ENCODE measurements at places on chromosomes 16 and 17. TPM values are rescaled to one million over a fixed set of nuclear protein-coding genes. Genes with fewer than 3 reads are reported as not detected.

Gene CD2BP2
- 67.4 TPM for total RNA-seq

Gene EXOC3L1
- not detected for total RNA-seq

DNA sequence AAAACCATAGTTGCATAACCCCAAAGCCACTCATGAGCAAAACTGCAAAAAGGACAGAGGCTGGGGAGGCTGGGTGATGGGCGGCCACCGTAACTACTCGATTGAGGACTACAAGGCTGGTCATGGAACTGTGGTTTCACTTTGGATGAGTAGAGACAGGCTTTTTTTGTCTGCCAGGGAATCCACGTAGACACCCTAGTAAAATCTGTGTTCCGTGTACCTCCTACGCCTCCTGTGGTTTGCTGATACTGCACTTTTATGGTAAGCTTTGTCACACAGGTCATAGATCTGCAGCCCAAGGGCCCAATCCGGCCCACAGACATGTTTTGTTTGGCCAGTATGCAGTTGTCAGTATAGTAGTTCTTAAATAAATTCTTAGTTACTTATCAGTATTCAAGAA, 2.2 kb upstream of the TLCD3B start:
- no peak overlapping the region for H3K27ac ChIP-seq
- no peaks in the 10 kb centered on the region for H3K36me3 ChIP-seq

- peaks cover 46% of the 10 kb centered on the region for H3K36me3 ChIP-seq
- H3K4me3 ChIP-seq: peak overlapping the region; percentile 94
- H3K4me1 ChIP-seq: peaks cover 39% of the 10 kb centered on the region
- H3K27ac ChIP-seq: peak overlapping the region; percentile 27
- DNase-seq: no peak
Observed at GRCh38 chr16:79595231-79595641, 5.3 kb downstream of the MAF start.

GRCh38 chr16:66470556-66470955, 43.5 kb downstream of the BEAN1 start:
- peaks cover 3% of the 10 kb centered on the region for H3K36me3 ChIP-seq
- no peaks in the 10 kb centered on the region for H3K4me1 ChIP-seq
- no peak for DNase-seq
- no peak overlapping the region for H3K27ac ChIP-seq
- peaks cover 34% of the 10 kb centered on the region for H3K27me3 ChIP-seq

Gene RHBDL3
- total RNA-seq: 0.11 TPM

GRCh38 chr16:11045846-11046245, 101.5 kb downstream of the CLEC16A start:
- DNase-seq: no peak
- H3K27ac ChIP-seq: peak overlapping the region; percentile 93
- peaks cover 15% of the 10 kb centered on the region for H3K36me3 ChIP-seq
- no peak overlapping the region for H3K4me3 ChIP-seq

DNA sequence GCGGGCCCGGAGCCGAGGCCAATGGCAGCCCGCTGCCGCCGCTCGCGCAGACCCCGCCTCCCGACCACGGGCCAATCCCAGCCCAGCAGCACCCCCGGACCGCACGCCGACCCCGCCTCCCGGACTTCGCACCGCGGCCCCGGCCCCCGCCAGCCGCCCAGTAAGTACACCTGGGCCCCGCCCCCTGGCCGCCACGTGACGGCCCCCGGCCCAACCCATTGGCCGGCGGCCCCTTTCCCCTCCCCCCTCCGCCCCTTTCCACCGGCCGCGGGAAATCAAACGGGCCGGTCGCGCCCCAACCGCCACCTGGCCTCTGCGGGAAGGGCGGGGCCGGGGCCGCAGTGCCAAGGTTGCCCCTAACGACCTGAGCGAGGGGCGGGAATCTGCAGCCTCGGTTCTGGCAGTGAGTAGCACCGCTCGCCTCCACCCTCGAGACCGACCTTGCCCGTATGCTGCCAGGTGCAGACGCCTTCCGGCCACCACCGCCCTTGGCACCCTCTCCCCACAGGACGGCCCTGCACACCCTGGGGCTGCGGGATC, at the start of gene YBX2:
Gene YBX2, minus strand, starts transcription at position 26 of the 540 bp plus-strand sequence. CDS start 139 bp downstream, outside the sequence.
- H3K36me3 ChIP-seq: no peaks in the 10 kb centered on the region
- H3K4me3 ChIP-seq: peak within 1 kb of the TSS; percentile 64
- peaks cover 46% of the 10 kb centered on the region for H3K27me3 ChIP-seq
- DNase-seq: no peak

DNA sequence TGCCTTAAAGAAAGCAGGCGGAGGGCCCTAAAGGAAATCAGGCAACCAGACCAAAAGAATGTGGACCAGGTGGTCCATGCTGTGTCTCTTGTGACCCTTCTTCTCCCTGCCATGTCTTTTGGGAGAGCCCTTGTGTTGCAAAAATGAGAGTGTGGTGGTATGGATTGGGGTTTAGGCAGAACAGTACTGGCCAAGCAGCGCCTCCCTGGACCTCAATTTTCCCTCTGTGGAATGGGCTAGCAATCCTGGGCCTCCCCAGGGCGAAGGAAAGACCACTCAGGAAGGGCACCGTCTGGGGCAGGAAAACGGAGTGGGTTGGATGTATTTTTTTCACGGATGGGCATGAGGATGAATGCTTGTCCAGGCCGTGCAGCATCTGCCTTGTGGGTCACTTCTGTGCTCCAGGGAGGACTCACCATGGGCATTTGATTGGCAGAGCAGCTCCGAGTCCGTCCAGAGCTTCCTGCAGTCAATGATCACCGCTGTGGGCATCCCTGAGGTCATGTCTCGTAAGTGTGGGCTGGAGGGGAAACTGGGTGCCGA, 7.6 kb upstream of the NLRC5 start:
- no peaks in the 10 kb centered on the region for H3K27me3 ChIP-seq
- DNase-seq: no peak

Gene TBC1D10B
- 47.0 TPM for total RNA-seq

GRCh38 chr17:77373299-77374169, 232.8 kb downstream of the SEC14L1 start:
- DNase-seq: no peak
- no peaks in the 10 kb centered on the region for H3K27me3 ChIP-seq
- peaks cover 80% of the 10 kb centered on the region for H3K4me1 ChIP-seq
- H3K36me3 ChIP-seq: no peaks in the 10 kb centered on the region
- peak overlapping the region; percentile 90 for H3K27ac ChIP-seq

DNA sequence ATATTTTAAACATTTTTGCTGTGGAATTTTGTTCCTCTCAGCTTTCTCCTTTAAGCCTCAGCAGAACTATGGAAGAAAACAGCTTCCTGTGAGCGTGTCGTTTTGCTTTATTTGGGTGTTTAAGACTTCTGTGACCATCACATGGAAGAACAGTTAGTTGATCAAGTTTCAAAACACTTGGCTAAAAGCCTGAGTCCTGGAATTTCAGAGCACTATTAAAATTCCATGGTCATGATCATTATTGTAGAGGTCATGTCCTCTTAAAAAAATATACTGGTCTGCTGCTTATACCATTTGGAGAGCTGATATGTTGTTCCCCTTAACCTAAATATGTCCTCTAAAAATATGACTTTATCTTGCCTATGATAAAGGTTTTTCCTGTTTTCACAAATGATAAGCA, 12.6 kb upstream of the CDR2 start:
- H3K36me3 ChIP-seq: no peaks in the 10 kb centered on the region
- no peak for DNase-seq
- H3K4me3 ChIP-seq: no peak overlapping the region

DNA sequence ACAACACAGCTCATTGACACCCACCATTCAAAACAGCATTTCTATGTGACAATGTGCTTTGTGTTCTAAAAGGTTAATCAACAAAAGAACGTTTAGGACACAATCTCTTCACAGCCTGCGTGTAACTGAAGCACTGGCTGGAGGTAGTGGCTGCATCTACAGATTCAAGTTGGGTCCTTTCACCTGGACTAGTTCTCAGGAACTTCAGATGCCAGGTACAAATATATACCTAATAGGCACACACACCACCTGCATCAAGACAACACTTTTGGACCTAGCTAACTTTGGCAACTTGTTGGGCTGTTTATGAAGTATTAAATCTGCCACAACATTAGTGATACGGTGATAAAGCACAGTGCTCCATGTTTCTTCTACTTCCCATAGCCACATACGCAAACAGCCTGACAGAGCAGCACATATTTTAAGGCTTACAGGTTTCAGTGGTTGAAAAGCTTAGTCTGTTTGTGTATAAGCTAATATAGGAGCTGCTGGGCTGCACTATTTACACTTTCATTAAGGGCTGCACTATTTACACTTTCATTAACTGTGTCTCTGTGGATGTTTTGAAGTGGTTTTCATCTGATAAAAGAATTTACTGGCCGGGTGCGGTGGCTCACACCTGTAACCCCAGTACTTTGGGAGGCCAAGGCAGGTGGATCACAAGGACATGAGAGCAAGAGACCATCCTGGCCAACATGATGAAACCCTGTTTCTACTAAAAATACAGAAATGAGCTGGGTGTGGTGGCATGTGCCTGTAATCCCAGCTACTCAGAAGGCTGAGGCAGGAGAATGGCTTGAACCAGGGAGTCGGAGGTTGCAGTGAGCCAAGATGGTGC, 132.6 kb downstream of the PARN start:
- no peak for DNase-seq
- H3K36me3 ChIP-seq: peaks cover 10% of the 10 kb centered on the region
- no peaks in the 10 kb centered on the region for H3K27me3 ChIP-seq
- H3K27ac ChIP-seq: no peak overlapping the region
- H3K4me1 ChIP-seq: peaks cover 52% of the 10 kb centered on the region

- peaks cover 30% of the 10 kb centered on the region for H3K4me1 ChIP-seq
- no peaks in the 10 kb centered on the region for H3K27me3 ChIP-seq
- peak; percentile 93 for DNase-seq
- no peaks in the 10 kb centered on the region for H3K36me3 ChIP-seq
- H3K4me3 ChIP-seq: peak overlapping the region; percentile 23
Observed at GRCh38 chr17:67374329-67375053, 2.6 kb upstream of the PITPNC1 start.

Gene PRAC2
- total RNA-seq: not detected

GRCh38 chr16:55834049-55834448, 1.2 kb upstream of the CES1 start:
- no peaks in the 10 kb centered on the region for H3K4me1 ChIP-seq
- H3K36me3 ChIP-seq: no peaks in the 10 kb centered on the region
- DNase-seq: no peak
- H3K27ac ChIP-seq: no peak overlapping the region

Gene CAPN15
- total RNA-seq: 39.9 TPM

Gene COPRS
- 51.2 TPM for total RNA-seq

DNA sequence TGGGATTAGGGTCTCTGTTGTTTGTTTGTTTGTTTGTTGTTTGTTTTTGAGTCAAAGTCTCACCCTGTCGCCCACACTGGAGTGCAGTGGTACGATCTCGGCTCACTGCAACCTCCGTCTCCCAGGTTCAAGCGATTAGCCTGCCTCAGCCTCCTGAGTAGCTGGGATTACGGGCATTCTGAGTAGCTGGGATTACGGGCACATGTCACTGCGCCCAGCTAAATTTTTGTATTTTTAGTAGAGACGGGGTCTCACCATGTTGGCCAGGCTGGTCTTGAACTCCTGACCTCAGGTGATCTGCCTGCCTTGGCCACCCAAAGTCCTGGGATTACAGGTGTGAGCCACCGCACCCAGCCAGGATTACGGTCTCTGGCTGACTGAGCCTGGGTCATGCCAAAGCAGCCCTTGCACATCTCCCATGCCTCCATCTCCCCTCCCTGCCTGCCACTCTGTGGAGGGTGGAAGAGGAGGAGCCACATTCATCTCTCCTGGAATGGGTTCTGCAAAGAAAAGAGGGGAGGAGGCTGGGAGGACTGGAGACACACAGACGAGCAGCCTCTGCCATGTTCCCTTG, 59.2 kb downstream of the BEAN1 start:
- peak overlapping the region; percentile 89 for H3K27ac ChIP-seq
- H3K4me1 ChIP-seq: peaks cover 26% of the 10 kb centered on the region
- no peaks in the 10 kb centered on the region for H3K27me3 ChIP-seq
- H3K36me3 ChIP-seq: no peaks in the 10 kb centered on the region
- peak; percentile 46 for DNase-seq
- no peak overlapping the region for H3K4me3 ChIP-seq

DNA sequence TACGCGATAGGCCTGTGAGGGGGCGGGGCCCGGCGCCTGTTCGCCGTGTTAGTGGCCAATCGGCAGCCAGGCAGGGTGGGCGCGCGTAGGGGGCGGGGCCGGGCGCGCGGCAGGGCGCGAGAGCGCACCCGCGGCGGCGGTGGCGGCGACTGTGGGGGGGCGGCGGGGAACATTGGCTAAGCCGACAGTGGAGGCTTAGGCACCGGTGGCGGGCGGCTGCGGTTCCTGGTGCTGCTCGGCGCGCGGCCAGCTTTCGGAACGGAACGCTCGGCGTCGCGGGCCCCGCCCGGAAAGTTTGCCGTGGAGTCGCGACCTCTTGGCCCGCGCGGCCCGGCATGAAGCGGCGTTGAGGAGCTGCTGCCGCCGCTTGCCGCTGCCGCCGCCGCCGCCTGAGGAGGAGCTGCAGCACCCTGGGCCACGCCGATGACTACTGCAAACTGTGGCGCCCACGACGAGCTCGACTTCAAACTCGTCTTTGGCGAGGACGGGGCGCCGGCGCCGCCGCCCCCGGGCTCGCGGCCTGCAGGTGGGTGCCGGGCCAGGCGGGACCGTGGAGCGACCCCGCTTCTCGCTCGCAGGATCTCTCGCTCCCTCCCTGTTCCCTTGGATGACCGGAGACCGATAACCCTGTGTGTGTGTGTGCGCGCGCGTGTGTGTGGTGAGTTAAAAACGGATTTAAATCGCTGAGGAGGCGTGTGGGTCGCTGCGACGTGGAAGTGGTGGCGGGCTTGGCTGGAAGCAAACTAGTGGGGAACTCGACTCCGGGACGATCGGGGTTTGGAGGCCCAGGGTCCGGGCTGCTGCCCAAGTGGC, at the start of gene NFATC3:
Gene NFATC3, plus strand, starts transcription at position 112 of the 813 bp plus-strand sequence. Its CDS starts 312 bp downstream, at position 424.
- H3K4me3 ChIP-seq: peak within 1 kb of the TSS; percentile 95
- DNase-seq: peak; percentile 99
- peak within 1 kb of the TSS; percentile 94 for H3K27ac ChIP-seq
- peaks cover 34% of the 10 kb centered on the region for H3K4me1 ChIP-seq
- H3K27me3 ChIP-seq: no peaks in the 10 kb centered on the region
- no peaks in the 10 kb centered on the region for H3K36me3 ChIP-seq

Gene HOXB1
- total RNA-seq: not detected

DNA sequence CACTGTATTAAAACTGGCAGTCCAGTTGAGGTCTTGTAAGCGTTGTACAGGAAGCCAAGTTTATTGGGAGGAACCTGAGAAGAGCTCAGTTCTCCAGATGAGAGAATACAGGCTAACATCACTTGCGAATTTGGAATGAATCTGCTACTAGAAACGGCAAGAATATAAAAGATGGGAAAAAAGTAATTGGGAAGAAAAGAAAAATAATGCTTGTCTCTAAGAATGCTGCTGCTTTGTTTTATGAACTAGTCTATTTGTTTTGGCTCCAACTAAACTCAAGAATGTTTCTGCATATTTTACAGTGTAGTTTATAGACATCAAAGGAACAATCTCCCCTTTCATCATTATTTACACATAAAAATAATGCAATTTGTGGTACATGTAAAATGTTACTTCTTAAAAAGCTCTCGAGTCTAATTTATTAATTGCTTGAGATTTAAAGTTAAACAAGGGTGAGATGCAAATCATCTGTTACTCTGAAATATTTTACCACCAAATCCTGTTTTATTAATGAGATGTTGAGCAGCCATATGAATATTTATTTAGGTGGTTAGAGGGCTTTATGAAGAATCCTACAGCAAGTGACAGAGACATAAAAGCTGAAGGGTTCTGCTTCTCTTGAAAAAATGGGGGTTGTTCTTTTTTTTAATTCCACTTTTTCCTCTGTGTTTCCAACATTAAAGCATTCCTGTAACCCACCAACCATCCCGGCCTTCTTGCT, 162.1 kb upstream of the AXIN2 start:
- H3K27ac ChIP-seq: peak overlapping the region; percentile 46
- DNase-seq: no peak
- no peaks in the 10 kb centered on the region for H3K27me3 ChIP-seq
